ENCODE measurements at places on chromosomes 11 and 22.

GRCh38 chr11:70073871-70074371, 4.2 kb upstream of the ANO1 start:
- DNase-seq, result no peak

DNA sequence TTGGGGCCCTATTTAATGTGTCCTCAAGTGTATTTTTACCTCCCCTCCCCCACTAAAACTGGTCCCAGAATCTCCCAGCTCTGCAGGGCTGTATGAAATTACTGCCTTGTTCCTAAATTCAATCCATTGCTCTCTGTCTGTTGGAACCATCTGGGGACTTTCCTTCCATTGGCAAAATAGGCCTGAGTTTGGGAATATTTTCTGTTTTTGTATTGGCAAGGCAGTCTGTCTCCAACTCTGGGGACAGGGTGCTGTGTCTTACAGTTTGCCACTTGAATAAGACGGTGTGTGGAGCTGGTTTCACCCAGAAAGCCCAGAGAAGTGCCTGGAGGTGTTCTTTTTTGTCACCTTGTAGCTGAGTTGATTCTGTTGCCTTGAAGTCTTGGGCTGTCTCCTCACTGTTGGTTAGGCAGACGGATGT, 1.3 kb downstream of the PACS1 start:
- DNase-seq, result no peak

DNA sequence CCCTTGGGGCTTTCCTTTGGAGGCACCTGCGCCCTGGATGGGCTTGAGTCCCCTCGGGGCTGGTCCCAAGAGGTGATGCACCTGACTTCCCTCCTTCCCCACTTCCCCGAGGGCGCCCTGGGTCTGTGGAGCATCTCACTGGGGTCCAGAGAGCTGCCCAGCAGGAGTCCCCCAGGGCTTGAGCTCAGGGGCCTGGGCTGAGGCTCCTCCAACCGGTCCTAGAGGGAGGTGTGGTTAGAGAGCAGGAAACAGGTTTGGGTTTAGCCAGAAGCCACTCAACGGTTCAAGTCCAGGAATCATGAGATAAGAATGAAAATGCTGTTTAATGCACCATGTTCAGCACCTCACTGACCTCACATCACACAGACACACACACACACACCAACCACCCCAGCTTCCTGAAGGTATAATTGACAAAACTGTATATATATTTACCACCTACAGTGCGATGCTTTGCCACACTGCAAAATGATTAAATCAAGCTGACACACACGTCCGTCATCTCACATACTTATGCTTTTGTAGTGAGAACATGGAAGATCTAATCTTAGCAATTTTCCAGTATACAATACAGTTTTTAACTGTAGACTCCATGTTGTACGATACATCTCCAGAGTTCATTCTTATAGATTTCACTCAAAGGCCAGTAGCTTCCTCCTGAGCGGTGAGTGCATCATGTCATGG, 628 bp upstream of the IGLL1 start:
- DNase-seq, result no peak

GRCh38 chr22:35202376-35202775, 54.9 kb upstream of the HMGXB4 start:
- DNase-seq, result no peak

DNA sequence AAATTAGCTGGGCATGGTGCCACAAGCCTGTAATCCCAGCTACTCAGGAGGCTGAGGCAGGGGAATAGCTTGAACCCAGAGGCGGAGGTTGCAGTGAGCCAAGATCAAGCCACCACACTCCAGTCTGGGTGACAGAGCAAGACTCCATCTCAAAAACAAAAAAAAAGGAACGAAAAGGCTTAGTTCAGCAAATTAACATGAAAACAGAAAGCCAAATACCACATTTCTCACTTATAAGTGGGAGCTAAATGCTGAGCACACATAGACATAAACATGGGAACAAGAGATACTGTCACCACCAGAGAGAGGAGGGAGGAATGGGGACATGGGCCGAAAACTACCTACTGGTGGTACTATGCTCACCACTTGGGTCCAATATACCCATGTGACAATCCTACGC, 38.6 kb downstream of the SCGB1A1 start:
- DNase-seq, result no peak

DNA sequence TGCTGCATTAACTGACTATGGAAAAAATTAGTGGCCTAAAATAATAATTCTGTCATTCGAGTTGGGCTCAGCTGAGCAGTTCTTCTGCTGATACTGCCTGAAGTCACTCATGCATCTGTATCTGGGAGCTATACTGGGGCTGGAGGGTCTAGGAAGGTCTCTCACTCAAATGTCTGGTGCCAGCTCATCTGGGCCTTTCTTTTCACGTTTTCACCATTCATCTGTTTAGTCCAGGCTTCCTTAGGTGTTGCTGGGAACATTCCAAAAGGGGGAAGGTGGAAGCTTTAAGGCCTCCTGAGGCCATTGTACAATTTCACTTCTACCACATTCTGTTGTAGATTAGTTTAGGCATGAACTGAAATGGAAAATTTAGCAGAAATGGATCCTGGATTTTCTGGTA, 28.0 kb downstream of the YAP1 start:
- DNase-seq, result no peak

DNA sequence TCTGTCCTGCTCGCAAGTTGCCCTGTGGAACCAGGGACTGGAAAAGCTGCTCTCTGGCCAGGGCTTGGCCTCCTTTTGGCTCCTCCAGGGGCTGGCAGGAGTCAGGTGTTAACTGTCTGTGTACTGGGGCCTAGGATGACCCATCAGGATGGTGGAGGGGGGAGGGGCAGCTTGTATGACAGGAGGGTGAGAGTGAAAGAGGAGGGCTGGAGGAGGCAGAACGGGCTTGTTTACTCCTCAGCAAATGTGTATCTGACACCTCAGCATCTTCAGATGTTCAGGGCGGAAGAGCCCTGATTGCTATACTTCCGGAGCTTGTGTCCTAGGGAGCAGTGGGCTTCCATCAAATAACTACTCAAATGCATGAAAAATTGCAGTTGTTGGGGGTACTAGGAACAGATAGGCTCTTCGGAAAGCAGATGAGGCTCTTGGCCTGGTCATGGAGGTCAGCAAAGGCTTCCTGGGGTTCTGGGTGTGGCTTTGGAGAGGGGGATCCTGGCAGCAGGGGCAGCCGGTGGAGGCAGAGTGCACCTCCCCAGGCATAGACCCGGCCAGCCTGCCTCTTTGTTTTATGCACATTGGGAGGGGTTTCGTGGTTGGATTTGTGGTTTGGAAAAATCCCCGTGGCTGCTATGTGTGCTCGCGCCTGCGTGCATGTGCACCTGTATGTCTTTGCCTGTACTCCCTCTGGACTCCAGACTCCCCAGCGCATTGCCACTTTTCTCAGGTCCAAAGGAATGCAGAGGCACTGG, 31.2 kb downstream of the CD82 start:
- no peak for DNase-seq

DNA sequence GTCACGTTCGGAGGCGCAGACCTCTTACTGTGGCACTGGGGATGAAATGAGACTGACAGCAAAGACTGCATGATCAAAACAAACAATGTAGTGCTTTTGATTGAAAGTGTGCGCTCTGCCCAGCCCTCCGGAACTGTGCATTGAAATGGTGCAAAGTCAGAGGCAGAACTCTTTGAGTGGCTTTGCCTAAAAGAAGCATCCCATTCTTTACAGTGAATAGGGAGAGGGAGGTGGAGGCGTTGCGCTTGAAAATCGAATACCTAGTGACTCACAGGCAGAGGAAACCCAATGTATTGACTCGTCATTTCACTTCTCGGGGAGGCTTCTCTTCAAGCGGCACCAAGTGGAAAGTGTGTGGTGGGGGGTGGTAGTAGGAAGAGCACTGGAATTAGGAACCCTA, 10.9 kb downstream of the RCN1 start:
- no peak for DNase-seq

DNA sequence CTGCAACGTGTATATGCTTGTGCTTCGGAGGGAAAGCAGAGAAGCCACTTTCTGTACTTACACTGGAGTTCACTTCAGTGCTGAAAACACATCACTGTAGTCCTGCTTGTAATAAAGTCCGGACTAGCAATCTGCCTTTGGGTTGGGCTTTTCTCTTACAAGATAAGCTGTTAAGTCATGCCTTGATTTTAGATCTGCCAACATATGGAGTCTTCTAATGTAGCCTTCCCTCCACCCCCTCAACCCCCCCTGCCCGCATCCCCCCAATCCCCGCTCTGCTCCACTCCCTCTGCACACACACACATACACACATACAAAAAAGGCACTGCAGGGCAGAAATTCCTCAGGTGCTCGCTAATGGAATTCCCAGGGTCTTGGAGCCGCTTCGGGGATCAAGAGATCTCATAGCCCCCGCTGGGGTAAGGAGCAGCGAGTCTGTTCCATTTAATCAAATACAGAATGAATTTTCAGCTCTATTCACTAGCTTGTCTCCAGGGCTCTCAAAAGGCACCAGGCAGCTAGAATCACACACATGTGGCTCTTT, 3.4 kb downstream of the CDON start:
- DNase-seq, result no peak

- DNase-seq, result no peak
Measured at GRCh38 chr22:37133304-37134018, 16.3 kb downstream of the IL2RB start.

DNA sequence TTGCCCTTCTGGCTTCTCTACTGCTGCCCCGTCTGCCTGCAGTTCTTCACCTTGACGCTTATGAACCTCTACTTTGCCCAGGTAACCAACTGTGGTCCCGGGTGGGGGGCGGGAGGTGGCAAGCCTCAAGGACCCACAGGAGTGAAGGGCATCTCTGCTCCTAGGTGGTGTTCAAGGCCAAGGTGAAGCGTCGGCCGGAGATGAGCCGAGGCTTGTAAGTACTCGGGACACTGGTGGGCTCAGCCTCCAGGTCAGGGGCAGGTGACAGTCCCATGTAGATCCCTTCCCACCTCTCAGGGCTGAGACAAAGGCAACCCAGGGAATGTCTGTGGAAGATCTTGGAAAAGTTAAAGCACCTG, 1.1 kb downstream of the GPR137 start:
- DNase-seq, result no peak

DNA sequence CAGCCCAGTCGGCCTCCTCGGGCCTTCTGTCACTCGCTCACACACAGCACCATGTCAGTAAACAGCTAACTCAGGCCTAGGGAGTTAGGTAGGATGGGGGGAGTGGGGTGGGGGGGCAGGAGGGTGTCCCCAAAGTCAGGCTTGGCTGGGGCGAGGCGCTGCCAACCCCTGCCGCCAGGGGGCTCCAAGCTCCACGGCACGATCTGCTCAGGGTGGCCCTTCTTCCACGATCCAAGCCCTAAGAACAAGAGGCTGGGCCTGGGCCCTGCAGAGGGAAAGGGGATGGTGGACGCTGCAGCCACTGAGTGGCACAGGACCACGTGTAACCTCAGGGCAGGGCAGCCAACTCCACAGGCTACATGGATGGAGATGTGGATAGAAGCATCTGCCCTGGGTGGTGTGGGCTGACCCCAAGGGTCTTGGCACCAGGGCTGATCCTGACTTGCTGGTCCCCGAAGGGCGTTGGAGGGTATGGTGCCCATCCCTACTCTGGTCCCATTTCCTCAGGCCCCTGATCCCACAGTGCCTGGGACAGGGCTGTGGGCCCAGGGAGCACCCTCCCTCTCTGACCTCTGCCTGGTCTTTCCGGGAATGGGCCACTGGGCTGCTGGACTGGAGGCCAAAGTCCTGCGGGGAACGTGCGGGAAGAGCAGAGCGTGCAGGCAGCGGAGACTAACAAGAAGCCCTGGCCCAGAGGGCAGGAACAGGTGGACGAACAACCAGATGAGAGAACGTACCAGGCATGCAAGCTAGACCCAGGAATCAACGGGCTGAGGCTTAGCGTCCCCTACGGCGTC, 29.1 kb upstream of the TXNRD2 start:
- DNase-seq, result no peak

DNA sequence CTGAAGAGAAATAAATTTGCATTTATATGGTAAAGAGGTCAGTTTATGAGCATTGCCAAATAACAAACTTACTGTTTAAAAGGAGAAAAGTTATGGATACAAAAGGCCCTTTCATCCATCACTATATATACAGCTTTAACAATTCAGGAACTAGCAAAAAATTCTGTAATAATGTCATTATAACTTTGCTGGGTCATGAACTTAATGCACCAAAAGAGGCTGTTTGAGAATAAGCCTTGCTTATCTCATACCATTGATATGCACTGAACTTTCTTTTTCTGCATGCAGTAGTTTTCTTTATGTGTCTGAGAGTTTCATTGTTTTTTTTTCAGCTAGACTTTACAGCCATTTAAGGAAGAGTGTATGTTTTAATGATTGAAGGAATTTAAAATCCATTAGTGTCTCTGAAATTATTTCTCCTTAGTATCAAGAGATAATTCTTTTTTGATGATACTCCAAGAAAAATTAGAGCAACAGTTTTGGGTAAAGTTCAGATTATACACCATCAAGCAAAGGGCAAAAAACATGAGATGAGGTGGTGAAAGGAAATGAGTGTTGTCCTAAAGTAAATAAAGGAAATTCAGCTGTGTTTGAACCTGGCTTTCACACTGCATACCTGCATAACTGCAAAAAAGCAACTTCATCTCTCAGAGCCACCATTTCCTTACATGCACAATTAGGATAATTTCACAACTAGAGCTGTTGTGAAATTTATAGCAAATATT, 188.2 kb upstream of the ANO3 start:
- DNase-seq, result no peak

DNA sequence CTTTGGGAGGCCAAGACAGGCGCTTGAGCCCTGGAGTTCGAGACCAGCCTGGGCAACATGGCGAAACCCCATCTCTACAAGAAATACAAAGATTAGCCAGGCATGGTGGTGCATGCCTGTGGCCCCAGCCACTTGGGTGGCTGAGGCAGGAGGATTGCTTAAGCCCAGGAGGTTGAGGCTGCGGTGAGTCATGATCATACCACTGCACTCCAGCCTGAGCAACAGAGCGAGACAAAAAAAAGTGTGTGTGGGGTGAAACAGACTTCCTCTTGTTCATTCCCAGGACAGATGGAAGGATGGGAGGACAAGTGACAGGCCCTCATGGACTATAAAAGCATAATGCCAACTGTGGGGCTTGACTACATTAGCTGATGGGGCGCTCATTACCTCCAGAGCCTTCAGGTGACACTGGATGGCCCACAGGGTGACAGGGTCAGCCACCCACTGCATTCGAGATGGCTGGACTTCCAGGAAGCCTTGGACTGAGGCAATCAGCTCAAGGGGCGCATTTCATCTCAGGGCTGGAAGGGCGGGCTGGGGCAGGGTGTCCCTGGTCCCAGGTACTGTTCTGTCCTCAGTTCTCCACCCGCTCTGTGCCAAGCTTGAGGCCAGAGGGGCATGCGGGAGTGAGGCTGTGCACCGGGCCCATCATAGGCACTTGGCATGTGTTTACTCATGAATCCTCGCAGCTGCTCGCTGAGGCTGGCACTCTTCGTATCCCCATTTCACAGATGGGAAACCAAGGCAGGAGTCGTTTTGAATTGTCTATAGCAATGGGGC, 12.5 kb downstream of the NPTXR start:
- no peak for DNase-seq
